HT-29 (cell line): ENCODE measurements at places on chromosomes 6 and 20. TPM values are rescaled to one million over a fixed set of nuclear protein-coding genes. Genes with fewer than 3 reads are reported as not detected.

Gene POPDC3
- total RNA-seq, result not detected in 2 replicates

GRCh38 chr6:152701863-152702401 lies 4.2 kb downstream of the MYCT1 start:
- no peak for DNase-seq

Gene CD24
- total RNA-seq, result 389 and 427 TPM in 2 replicates

GRCh38 chr6:8006208-8006607 lies 58.0 kb downstream of the BLOC1S5 start:
- DNase-seq, result peak; percentile 48

Gene RAET1E
- total RNA-seq, result 0.52 and 1.0 TPM in 2 replicates

DNA sequence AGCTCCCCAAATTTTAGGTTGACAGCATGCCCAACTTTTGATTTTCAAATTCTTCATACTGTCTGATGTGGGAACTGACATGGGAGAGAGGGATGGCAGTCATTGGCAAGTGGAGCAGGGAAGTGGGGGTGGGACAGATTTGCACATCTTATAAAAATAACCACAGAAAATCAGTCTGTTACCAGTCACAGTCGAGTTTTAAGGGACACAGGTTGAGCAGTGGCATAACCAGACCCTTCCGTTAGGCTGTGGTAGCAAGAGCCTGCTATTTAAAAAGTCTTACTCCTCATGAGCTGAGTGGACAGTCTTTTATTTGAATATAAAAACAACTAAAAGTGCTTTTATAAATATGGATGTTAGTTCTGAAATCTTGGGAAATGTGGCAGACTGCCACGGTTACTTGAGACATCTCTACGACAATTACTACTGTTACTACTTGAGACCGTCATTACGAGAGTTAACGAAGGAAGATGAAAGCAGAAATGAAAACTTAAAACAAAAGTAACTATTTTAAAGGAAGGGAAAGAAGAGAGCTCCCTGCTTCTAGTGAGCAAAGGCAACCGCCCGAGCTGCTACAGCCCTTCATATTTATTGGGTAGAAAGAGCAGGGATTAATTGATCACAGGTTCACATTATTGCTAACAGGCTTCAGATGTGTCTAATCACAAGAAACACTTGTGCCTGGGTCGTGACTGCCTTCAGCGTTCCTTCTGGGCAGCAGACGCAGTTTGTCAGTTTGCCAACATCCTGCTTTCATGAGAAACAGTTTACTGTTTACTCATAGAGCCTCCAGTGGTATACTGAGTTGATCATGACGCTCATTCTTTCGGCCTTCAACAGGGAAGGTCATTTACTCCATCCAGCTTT lies 71.3 kb downstream of the EFHC1 start:
- no peak for DNase-seq

Gene EYS
- total RNA-seq, result 0.13 and 0.23 TPM in 2 replicates

Gene LIN28B
- not detected in 2 replicates for total RNA-seq

- no peak for DNase-seq
Observed at GRCh38 chr20:33850159-33850558, 39.0 kb downstream of the CHMP4B start.

GRCh38 chr6:110357664-110358552 lies at the start of gene METTL24:
Gene METTL24 (minus strand): TSS chr6:110358349. CDS start chr6:110358272, 77 bp downstream.
- DNase-seq, result no peak

Gene NEURL2
- 8.9 and 11.4 TPM in 2 replicates for total RNA-seq

- no peak for DNase-seq
Observed at GRCh38 chr6:12947151-12947871, 230.7 kb downstream of the PHACTR1 start.

Gene MAPK14
- total RNA-seq, result 33.6 and 38.0 TPM in 2 replicates

DNA sequence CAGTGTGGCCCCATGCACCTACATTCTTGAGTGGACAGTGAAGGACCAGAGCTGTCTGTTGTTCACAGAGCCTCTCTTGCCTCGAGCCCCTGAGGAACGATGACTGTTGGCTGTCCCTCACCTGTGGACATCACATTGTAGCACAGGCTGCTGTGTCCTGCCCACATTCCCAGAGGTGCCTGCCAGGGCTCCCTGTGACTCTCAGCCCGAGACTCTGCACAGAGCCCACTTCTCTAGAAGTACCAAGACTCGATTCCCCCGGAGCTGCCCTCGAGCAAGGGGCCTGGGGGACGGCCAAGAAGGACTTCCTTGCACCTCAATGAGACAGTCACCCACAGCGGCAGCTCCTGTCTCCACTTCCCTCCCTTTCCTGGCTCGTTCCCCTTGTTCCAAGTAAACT lies 28.6 kb upstream of the DLGAP4 start:
- no peak for DNase-seq

DNA sequence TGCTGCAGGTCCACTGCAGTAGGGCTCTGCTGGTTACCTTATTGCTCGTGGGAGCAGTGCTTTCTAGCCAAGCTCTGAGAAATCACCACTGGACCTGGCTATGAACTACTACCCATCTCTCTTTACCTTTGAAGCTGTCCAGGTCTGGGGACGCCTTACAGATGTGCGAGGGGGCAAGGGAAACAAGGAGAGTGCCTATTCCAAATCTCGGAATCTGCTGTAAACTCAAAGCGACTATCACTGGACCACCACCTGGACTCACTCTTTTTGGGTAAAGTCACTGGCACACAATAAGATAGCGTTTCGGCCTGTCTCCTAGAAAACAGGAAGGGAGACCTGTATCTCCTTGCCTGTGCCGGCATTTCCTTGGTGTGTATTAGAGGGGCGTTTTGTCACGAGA lies 5.3 kb downstream of the NRN1 start:
- no peak for DNase-seq

Gene ROS1
- total RNA-seq, result not detected in 2 replicates

GRCh38 chr6:91240878-91241603 lies 654.2 kb upstream of the MAP3K7 start:
- DNase-seq, result no peak

DNA sequence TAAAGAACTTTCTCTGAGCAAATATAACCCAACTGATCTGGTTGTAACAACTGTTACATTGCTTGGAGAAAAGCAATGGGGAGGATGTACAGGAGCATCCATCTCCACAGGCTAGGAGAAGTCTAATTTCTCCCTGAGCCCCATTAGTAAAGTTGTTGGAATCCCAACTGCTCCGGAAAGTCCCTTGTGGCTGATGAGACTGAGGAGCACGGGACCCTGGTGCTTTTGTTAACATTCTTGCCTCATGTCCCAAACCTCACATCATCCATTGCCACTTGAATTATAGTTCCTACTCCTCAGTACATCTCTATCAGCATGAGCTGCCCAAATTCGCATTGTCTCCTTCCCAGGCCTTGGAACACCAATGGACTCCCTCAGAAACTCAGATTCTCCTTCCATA lies 260.6 kb upstream of the BMP2 start:
- DNase-seq, result no peak

Gene VIP
- not detected in 2 replicates for total RNA-seq

GRCh38 chr6:14290772-14291330 lies 173.3 kb downstream of the CD83 start:
- no peak for DNase-seq

GRCh38 chr20:38337561-38338140 lies 8.6 kb upstream of the LBP start:
- peak; percentile 66 for DNase-seq

GRCh38 chr20:19457611-19458010 lies 245.2 kb downstream of the SLC24A3 start:
- DNase-seq, result no peak

GRCh38 chr6:158761746-158762145 lies 57.4 kb downstream of the EZR start:
- DNase-seq, result no peak

DNA sequence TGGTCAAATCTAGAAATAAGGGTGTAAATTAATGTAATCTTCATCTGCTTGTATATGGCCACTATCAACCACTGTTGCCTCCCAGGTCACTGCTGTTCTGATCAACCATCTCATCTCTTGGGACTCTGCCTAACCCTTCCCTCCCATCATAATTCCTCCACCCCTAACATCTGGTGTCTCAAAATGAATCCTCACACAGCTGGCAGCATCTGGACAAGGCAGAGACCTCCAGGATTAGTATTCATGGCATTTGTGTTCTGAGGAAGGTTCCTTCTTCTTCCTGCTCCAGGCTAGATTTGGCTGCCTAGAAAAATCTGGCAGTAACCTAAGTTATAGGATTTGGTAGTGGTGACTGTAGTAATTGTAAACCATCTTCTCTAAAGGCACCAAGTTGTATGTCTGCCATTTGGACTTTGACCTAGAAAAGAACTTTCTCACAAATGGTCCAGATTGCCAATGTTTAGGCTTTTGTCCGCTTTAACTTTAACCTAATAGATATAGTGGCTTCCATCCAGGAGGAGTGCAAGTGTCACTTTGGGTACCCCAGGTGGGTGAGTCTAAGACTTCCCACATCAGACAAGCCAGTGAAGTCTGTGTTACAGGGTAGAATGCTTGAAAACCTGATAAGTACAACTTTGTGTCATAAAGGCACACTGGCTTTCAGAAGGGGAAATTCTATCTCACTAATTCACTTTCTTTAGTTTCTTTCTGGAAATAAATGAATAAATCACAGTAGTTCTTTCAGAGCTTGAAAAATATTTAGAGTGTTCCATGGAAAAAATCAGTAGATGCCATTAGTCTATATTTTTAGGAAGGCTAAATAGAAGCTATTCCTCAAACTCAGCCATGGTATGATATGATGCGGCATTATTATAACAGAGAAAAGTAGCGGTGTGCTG lies 3.0 kb upstream of the PHACTR2 start:
- DNase-seq, result no peak

Gene DSP
- total RNA-seq, result 28.0 and 29.7 TPM in 2 replicates

Gene ADAM33
- total RNA-seq, result not detected in 2 replicates

GRCh38 chr6:156391061-156391672 lies 386.0 kb upstream of the ARID1B start:
- DNase-seq, result no peak

DNA sequence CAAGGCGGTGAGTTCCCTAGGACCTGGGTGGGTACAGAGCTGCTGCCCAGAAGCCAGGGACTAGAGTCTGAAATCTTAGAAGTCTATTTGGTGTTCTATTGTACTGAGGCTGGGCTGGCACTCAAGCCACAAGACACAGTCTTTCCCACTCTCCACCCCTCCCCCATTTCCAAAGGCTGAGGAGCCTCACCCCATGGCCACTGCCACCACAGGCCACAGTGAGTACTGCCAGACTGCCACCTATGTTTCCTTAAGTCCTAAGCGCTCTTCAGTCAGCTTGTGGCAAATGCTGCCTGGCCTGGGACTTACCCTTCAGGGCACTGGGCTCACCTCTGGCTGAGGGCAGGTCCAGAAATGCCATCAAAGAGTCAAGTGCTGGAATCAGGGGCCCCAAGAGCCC lies 469.3 kb downstream of the HAO1 start:
- DNase-seq, result no peak

DNA sequence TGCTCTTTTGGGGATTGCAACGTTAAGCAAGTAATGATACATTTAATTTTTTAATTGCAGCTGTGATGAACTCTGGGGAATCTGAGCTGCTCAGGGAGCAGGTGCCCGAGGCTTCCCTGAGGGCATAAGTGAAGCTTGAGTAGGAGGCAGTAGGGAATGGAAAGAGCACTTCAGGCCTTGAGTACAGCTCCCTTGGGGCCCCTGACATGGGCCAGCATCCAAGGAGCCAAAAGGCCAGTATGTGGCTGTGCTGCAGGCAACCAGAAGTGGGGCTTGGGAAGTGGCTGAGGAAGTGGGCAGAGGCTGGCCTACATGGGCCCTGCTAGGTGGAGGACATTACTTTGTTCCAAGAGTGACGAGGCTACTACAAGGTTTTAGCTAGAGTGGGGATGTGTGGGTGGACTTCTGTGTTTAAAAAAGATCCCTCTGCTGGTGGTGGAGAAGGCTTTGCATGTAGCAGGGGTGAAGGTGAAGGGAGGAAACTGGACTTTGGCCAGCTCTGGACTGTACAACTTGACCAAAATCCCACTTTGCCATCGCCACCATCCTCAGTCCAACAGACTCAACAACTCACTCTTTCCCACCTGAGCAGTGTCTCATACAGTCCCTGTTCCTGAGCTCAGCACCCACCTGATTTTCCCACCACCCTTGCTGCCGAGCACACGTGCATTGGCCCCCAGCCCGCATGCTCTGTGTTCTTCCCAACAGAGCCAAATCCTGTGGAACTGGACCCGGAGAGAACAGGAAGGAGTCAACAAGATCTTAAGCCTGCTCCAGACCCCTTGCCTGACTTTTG lies 10.9 kb upstream of the ZNF831 start:
- no peak for DNase-seq

DNA sequence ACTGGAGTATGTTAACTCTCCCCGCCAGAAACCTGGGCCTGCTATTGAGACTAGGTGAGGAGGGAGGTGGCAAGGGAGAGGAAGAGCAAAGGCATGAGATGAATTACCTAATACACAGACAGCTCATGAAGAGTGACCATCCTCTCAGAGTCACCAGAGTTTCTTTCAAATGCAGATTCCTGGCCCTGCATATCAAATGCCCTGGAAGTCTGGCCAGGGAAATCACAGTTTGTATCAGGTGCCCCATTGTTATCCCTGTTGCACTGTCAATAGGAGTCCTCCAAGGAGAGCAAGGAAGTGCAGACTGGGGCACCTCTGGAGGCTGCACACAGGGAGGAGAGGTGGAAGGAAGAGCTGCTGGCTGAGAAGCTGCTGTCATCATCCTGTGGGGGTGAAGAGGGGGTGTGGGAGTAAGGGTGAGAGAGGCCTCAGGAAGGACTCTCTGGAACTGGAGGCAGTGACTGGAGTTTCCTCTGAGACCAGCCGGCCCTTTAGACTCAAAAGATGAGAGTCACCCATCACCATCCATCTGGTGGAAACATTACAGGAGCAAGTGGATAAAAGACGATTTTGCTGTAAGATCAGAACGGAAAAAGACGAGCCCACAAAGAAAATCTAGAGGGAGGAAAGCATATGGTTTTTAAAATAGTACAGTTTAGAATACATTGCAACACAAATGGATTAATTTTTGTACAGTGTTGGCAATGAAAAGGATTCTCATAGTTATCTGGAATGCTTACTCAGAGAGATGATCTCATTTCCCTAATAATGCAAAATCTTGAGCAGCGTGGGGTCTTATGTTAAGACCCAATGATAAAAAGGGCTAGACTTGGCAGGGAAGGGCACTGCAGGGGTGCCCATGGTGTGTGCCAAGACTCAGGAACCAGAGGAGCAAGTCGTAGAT lies 268.1 kb downstream of the UST start:
- no peak for DNase-seq

GRCh38 chr6:1761477-1761877 lies 151.8 kb downstream of the FOXC1 start:
- peak; percentile 43 for DNase-seq

GRCh38 chr6:45901767-45902650 lies 113.7 kb downstream of the CLIC5 start:
- no peak for DNase-seq

GRCh38 chr20:46978951-46979491 lies 84.4 kb downstream of the EYA2 start:
- no peak for DNase-seq

- no peak for DNase-seq
Observed at GRCh38 chr6:140209775-140210174, 835.3 kb upstream of the CITED2 start.

DNA sequence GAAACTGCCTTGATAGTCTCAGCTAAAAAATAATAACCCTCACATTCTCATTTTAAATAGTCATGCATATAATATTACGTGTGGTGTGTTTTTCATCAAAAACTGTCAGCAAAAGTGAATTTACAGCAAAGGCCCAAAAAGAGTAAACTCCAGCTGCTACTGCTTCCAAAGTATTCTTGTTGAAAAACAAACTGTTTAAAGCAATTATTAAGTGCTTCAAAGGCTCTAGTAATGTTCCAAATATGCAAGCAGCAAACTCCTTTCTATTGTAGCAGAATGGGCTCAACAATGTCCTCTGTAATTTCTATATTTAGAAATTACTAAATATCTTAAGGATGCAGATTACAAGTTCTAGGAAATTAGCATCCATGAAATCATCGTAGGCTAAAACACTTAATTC lies 280.0 kb upstream of the TBX18 start:
- DNase-seq, result no peak

- no peak for DNase-seq
Observed at GRCh38 chr20:63267691-63268090, 4.9 kb upstream of the ARFGAP1 start.
